ENCODE measurements at places on chromosomes 12 and 14. TPM values are rescaled to one million over a fixed set of nuclear protein-coding genes. Genes with fewer than 3 reads are reported as not detected.

GRCh38 chr14:23183479-23183878 lies at the start of gene SLC7A8:
Gene SLC7A8 (minus strand): TSS chr14:23183660. CDS start chr14:23182914, 746 bp downstream.
- no peaks in the 10 kb centered on the region for H3K27me3 ChIP-seq
- H3K27ac ChIP-seq: peak within 1 kb of the TSS; percentile 72
- H3K4me1 ChIP-seq: peaks cover 42% of the 10 kb centered on the region
- no peaks in the 10 kb centered on the region for H3K36me3 ChIP-seq
- peak; percentile 78 for DNase-seq

GRCh38 chr12:87376722-87377121 lies 652.5 kb downstream of the C12orf50 start:
- H3K4me3 ChIP-seq: no peak overlapping the region
- H3K4me1 ChIP-seq: no peaks in the 10 kb centered on the region
- no peaks in the 10 kb centered on the region for H3K27me3 ChIP-seq
- DNase-seq: no peak

- H3K27me3 ChIP-seq: no peaks in the 10 kb centered on the region
- no peak for DNase-seq
- H3K4me1 ChIP-seq: no peaks in the 10 kb centered on the region
- no peak overlapping the region for H3K4me3 ChIP-seq
- no peak overlapping the region for H3K27ac ChIP-seq
Measured at GRCh38 chr14:53310412-53310811, 157.3 kb upstream of the DDHD1 start.

Gene ZNF26
- total RNA-seq: 18.9 TPM

DNA sequence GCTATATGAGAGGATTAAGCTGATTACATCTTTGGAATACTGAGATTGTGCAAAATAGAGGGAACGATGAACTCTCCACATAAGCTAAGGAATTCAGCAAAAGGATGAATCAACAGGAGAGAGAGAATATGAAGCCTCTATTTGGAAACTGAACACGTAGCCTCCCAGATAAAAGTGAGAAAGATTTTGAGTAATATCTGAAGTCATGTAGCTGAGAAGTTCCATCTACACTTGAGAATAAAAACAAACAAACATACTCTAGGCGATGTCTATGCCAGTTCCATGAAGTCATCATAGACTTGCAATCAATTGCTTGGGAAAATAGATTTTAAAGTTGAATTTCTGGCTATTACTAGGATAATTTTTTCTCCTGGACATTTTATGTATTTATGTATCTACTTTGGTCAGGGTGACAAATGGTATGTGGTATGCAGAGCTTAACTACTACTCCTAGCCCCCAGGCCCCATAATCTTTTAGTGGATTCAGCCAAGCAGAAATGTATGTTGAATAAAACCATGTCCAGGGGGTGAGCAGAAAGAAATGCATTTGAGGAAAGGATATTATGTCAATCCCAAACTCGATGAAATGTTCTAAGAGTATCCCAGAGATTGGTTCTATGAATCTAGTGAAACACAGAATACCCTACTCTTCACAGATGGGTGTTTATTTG lies 627.4 kb downstream of the DIO2 start:
- H3K4me3 ChIP-seq: no peak overlapping the region
- H3K27me3 ChIP-seq: no peaks in the 10 kb centered on the region
- no peak overlapping the region for H3K27ac ChIP-seq
- no peaks in the 10 kb centered on the region for H3K4me1 ChIP-seq
- no peaks in the 10 kb centered on the region for H3K36me3 ChIP-seq

Gene ARF6
- total RNA-seq: 60.1 TPM

GRCh38 chr12:31118347-31119191 lies 44.9 kb downstream of the DDX11 start:
- no peaks in the 10 kb centered on the region for H3K36me3 ChIP-seq
- H3K27ac ChIP-seq: no peak overlapping the region
- no peaks in the 10 kb centered on the region for H3K4me1 ChIP-seq
- peaks cover 44% of the 10 kb centered on the region for H3K27me3 ChIP-seq

Gene IL31
- total RNA-seq: not detected

- peaks cover 29% of the 10 kb centered on the region for H3K4me1 ChIP-seq
- no peak overlapping the region for H3K4me3 ChIP-seq
- no peaks in the 10 kb centered on the region for H3K36me3 ChIP-seq
Measured at GRCh38 chr14:91387169-91387835, 30.3 kb downstream of the CCDC88C start.

DNA sequence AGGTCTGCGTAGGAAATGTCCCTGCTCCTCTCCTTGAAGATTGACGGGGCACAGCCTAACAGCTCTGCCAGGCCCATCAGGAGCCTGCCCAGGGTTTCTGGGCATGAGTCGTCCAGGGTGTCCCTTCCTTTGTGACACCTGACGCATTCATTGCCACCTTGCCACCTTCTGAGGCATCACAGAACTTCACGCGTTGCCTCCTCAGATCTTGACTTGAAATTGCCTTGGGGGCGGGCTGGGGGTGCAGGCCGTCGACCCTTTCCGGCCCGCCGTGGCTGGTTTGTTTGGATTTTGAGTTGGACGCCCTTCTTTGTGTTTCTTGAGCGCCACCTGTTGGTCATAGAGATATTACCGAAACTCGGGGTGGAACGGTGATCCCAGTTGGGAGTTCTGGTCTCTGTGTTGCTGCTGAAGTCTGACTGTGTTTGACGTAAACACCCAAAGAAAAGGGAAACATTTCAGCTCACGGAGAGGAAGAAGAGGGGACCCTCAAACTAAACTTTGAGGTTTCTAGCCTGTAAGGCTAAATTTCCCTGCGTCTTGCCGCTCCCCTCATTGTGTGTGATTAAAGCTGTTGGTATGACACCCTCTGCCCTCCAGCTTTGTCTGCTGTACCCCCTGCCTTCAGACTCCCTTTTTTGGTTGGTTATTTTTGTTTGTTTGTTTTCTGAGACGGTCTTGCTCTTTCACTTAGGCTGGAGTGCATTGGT lies 44.6 kb downstream of the MLXIP start:
- peak overlapping the region; percentile 21 for H3K27ac ChIP-seq
- DNase-seq: peak; percentile 95
- H3K27me3 ChIP-seq: no peaks in the 10 kb centered on the region
- no peaks in the 10 kb centered on the region for H3K4me1 ChIP-seq

Gene PTPRB
- 1.3 TPM for total RNA-seq

Gene WSB2
- total RNA-seq: 60.8 TPM

All from GM23338 (cell line).